DMS53 (cell line): ENCODE measurements at places on chromosomes 2 and 18.

DNA sequence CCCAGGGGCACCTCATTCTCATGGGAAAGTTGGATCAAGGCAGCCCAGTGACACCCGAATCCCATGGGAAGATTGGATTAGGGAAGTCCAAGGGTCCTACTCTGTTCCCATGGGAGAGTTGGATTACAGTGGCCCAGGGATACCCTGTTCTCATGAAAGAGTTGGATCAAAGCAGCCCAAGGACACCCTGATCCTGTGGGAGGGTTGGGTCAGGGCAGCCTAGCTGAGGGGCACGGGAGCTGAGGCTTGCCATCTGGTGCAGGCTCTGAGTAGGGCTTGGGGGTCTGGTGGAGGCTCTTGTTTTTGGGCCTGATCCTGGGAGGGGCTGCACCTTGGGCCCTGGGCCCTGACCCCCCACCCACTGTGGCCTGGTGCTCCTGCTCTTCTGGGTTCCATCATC lies 87.1 kb downstream of the ACKR3 start:
- no peak for DNase-seq

- no peak for DNase-seq
Observed at GRCh38 chr2:161424891-161425727, 9.0 kb downstream of the TBR1 start.

- DNase-seq = no peak
Observed at GRCh38 chr2:132896073-132896472, 226.1 kb upstream of the LYPD1 start.

- DNase-seq = no peak
Observed at GRCh38 chr2:217279556-217279955, 419.7 kb upstream of the TNP1 start.

DNA sequence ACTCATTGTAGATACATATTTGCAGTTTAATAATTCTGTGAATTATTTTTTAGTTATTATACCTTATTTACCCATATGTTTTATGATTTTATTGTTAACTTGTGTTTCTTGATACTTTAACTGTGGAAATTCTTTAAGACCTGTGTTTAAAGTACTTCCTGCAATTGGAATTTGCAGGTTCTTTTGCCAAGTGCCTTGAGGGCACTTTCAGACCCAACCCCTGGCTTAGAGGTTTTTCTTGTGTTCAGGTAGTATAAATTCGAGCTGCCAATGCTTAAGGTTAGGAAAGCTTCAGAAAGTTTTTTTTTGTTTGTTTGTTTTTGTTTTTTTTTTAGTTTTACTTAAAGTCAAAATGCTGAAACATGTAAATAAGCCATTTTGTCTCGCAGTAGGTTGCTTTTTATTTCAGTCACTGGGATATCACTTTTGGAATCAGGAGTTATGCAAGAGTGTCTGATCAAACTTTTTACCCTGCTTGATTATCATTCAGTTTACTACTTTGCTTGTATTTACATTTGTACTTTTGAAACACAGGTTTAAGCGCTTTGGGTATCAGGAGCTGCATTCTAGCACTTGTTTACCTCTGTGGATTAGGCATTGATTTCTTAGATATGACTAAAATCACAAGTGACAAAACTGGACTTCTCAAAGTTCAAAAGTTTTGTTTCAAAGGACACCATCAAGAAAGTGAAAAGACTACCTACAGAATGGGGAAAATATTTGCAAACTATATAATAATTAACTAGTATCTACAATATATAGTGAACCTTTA lies 31.8 kb downstream of the TDRD15 start:
- DNase-seq = no peak

DNA sequence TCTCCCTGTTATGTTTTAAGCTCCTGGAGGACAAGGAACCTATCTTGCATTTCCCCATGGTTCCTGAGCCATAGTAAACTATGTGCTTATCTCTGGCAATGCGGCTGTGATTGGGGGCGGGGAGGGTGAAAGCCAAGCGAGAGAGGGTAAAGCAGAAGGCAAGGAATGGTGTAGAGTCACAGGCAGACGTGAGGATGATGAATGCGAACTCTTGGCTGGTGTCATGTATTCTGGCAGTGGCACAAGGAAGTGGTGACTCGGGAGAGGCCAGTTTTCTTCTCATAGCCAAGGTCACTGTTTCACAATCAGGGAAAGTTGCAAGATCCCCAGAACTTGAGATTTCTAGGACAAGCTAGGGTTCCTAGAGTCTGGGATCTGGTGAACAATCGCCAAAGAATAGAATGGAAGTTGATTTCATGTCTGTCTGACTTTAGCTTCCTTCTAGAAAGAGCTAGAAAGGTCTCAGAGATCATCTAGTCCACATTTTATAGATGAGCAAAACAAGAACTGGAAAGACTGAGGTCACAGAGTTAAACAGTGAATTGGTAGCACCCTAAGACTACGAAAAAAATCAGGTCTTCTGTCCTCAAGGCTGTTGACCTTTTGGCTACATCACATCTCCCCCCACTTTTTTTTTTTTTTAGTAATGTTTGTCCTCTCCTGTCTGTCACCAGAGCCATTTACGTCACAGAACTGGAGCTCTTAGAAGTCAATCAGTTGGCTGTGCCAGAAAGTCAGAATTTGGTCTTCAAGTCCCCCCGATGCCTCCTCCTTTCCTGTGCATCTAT lies 137.0 kb downstream of the BCL11A start:
- no peak for DNase-seq

DNA sequence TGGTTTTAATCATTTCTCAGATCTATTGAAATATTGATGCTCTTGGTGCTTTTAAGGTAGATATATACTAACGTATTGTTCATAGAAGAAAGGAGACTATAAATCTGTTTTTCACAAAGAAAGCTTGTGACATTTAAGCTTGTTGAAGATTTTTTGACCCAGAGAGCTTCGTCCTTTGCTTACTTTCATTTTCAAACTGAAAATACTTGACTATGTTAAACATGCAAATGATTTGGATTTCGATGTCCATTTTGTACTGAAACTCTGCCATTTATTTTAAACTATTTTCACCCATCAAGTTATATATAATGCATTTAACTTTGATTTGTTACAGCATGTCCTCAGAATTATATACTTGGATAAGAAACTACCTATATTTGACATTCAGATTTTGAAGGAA lies 85.2 kb downstream of the SLC4A10 start:
- no peak for DNase-seq

- no peak for DNase-seq
Observed at GRCh38 chr2:105166688-105167087, 74.9 kb upstream of the GPR45 start.

DNA sequence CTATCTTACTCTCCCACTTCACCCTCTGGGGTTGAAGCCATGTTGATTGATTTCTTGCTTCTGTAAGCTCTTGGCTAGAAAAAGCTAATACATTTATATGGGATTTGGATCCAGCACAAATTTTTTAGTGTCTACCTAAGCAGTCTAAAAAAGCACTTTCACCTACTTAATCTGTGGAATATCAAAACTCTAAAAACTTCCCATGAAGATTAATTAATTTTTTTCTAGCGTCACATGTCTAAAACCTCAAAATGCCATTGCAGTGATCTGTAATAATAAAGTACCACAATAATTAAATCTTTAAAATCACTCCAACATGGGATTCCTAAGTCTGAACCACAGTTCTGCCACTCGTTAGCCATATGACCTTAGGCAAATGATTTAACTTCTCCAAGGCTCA lies 180.1 kb downstream of the EN1 start:
- no peak for DNase-seq

GRCh38 chr2:121900391-121900790 lies 144.9 kb downstream of the TSN start:
- no peak for DNase-seq

GRCh38 chr18:75261430-75262223 lies 51.0 kb downstream of the TSHZ1 start:
- no peak for DNase-seq
